ENCODE measurements at places on chromosomes 5 and 9. TPM values are rescaled to one million over a fixed set of nuclear protein-coding genes. Genes with fewer than 3 reads are reported as not detected.

DNA sequence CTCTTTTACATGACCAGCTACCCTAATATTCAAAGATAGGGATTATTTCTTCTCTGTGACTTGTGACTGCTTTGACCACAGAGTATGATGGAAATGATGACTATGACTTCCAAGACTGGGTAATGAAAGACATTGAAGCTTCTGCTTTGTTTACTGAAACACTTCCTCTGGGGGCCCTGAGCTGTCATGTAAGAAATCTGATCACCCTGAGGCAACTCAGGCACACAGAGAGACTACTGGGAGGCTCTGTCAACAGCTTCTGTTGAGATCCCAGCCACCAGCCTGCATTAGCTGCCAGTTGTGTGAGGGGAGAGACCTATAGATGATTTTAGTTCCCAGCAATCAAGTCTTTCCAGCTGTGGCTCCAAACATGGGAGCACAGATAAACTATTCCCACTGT, 76.5 kb downstream of the KCTD16 start:
- no peak for DNase-seq

- no peak for DNase-seq
Measured at GRCh38 chr5:15604986-15605385, 105.0 kb downstream of the FBXL7 start.

The CDC23 gene
- 54.6 TPM for polyA plus RNA-seq

- no peak for DNase-seq
Measured at GRCh38 chr9:114674798-114675540, 7.0 kb downstream of the TEX48 start.

DNA sequence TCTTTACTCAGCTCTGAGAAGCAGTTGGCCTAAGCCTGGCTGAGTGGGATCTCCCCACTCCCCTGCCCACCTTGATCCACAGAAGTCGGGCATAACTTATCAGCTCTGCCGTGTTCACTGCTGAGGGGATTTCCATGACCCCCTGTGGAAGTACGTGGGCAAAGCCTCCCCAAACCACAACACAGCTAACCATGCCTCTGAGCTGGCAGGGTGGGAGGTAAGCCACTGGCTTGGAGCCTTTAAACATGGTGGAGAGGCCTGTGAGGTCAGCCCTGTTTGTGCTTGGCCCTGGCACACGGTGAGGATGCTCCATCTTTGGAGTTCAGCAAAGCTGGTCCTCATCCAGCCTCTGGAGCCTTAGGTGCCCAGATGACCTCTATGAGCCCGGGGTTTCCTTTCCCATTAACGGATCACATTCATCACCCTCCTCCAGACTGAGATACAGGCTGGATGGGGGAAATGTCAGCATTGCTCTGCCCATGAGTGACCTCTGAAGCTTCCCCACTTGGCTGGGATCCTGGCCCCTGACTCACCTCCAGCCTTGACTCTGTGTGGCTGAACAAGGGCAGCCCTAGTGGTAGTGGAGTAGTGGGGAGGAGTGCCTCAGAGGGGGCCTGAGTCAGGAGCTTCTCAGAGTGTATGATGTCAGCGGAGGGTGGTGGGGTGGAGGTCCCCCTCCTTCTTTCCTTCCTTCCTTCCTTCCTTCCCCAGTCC, 6.2 kb downstream of the PDLIM4 start:
- no peak for DNase-seq

DNA sequence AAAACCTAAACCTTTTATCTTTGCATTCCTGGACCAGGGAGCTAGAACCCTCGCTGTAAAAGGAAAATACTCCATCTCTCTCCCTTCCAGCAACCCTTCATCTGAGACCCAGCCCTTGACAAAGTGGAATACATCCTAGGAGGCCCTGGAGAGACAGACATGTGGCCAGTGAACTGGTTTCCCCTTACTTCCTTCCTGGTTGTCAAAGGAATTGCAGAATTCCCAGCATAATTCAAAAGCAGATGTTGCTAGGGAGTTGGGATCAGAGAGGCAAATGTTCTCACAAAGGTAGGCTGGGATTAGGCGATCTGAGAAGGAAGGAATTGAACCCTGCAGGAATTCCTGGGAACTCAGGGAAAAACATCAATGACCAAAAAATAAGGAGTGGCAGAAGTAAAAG, 80.9 kb downstream of the MARCHF3 start:
- DNase-seq = no peak

DNA sequence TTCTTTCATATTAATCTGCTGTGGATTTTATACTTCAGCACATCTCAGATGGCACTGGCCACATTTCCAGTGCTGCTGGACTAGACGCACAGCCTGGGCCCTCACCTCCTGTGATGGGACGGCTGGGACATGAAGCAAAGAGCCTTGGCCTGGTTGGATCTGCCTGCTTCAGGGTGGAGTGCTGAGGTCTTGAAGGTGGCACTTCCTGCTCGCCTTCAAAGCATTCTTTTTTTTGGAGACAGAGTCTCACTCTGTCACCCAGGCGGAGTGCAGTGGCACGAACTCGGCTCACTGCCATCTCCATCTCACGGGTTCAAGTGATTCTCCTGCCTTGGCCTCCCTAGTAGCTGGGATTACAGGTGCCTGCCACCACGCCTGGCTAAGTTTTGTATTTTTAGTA, 73.1 kb downstream of the RAPGEF1 start:
- no peak for DNase-seq

The UBAP1 gene
- polyA plus RNA-seq = 59.1 TPM

GRCh38 chr9:81182431-81182830, 506.9 kb downstream of the TLE1 start:
- DNase-seq = no peak

DNA sequence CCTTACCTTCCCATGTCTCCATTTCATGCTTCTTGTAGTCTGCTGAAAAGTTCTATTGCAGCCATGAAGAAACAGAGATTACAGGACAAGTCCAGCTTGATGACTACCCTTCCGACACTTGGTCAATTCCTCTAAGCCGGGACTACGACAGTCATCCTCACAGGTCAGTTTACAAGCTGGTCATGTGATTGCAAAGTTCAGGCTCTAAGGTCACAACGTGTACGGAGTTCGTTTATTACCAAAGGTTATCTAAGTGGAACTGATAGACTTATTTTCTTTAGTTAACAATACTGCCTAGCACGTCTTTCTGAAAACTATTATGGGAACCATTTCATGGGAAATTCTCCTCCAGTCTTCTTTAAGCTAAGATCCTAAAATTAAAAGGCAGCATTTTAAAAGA, 88.5 kb upstream of the NR5A1 start:
- no peak for DNase-seq

DNA sequence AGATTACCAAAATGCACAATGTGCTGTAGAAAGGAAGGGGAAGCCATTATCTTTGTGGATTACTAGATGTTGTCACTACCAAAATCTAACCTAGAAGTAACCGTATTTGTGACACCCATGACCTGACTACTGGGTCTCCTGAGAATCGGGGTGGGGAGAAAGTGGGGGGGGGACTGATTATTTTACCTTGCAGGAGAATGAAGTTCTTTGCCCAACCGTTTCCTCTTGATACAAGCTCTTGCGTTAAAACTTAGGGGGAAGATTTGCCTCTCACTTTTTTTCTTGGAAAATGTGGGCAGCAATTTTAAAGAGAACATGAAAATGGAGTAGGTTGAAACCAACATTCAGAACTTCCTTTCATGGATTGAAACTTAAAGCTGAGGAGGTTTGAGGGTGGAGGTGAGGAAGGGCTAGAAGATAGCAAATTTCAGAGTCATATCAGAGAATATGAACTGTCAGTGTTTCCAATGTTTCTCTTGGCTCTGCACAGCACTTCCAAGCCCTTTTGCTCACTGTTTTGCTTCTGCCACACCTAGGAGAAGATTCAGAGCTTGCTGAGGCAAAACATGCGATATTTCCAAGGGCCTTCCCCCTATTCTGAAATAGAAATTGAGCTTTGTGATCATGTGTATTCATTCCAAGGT, 280.8 kb downstream of the AOPEP start:
- DNase-seq = no peak

Data from renal cortex interstitium (tissue), 15 donors.